ENCODE measurements at places on chromosomes 5 and 9.

GRCh38 chr5:57478826-57479225 lies 3.8 kb downstream of the ACTBL2 start:
- no peak for DNase-seq

DNA sequence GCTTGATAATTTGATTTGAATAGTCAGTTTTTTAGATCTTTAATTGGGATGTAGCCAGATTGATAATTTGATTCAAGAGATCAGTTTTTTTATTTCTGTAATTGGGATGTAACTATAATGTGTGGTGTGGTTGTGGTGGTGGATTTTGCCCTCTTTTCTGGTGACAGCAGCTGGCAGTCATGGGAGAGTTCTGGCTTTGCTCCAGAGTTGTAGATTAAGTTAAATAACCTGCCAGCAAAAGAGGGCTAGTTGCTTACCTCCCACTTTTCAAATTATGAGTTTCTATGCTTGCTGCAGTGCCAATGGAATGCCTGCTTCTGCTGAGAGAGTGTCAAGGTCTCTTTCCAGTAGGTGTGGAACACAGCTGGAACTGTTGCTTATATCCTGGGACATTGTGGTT lies 315.1 kb downstream of the CCDC171 start:
- DNase-seq = no peak

DNA sequence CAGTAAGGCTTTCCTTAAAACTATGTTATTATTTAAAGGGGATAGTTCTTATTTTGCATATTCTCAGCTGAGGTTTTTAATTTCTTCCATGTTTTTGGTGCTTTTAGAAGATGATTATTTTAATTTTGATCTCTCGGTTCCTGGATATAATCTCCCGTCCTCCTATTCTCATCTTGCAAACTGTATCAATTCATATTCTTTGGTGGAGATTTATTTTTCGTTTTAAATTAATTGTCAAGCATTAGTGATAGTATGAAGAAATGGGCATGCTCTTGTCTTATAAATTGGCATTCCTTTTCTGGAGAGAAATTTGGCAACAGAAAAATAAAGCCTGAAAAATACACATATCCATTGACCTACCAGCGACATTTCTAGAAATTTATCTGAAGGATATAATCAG lies 15.5 kb upstream of the GNAQ start:
- DNase-seq = no peak

DNA sequence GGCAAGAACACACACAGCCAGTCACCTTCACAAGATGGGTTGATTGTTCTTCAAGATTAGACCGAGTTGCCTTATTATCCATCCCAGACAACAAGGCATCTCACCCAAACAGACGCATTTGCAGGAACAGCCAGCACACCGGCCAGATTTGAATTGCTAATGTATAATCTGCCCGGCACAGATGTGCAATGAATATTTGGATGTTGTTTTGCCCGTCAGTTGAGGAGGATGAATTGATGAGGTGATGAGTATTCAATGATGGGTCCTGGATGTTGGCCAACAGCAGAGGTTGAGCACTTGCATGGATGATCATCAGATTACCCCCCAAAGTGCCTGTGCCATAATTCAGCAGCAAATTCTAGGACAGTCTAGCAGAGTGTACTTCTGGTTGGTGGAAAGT lies 20.1 kb downstream of the ALG2 start:
- no peak for DNase-seq

- no peak for DNase-seq
Observed at GRCh38 chr9:29456940-29457339, 1883.7 kb upstream of the C9orf72 start.

DNA sequence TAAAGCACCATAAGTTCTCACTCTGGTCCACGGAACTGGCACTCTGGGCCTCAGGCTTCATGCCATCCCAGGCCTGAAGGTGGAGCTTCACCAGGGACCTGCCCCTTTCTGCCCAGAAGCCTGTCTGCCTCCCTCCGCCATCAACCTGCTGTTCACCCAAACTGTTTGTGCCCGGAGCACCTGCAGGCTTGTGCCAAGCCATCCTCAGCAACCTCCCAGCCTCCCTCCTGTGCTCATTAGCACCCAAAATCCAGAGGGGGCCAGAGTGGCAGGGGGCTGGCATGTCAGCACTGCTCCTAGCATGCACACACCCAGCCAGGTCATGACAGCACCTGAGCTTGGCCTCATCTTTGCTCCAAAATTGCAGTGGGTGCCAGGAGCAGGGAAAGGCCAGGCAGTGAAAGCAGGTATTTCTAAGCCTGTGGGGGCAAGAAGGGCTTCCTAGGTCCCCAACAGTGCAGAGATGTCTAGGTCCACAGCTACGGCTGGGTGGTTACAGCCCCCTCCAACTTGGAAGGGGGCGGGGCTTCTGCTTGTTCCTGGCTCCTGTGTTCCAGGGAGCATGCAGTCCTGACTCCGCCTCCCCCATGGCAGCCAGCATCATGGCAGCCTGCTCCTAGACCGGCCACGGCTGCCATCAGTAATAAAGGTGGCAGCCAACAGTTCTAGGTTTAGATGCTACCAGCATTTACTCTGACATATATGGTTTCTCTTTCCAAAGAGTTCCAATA lies 85.1 kb downstream of the GIN1 start:
- no peak for DNase-seq

DNA sequence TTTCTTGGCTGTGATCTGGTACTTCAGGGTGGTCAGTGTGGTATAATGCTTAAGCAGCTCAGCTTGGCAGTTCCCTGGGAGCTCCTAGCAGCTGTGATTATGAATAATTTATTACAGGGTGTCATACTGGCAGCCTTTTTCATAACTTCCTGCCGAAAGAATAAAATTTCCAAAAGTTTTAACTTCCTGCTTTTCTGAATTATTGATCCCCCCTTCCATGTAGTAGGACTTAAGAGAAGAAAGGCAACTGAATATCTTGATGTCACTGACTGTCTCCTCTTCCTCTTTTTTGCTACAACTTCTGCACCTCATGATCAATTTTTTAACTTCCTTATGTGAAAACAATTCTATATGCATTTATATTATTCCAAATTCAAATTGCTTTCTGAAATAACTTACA lies 74.3 kb upstream of the SPEF2 start:
- DNase-seq = no peak

- DNase-seq = no peak
Observed at GRCh38 chr5:61731946-61732314, 399.9 kb downstream of the ZSWIM6 start.

DNA sequence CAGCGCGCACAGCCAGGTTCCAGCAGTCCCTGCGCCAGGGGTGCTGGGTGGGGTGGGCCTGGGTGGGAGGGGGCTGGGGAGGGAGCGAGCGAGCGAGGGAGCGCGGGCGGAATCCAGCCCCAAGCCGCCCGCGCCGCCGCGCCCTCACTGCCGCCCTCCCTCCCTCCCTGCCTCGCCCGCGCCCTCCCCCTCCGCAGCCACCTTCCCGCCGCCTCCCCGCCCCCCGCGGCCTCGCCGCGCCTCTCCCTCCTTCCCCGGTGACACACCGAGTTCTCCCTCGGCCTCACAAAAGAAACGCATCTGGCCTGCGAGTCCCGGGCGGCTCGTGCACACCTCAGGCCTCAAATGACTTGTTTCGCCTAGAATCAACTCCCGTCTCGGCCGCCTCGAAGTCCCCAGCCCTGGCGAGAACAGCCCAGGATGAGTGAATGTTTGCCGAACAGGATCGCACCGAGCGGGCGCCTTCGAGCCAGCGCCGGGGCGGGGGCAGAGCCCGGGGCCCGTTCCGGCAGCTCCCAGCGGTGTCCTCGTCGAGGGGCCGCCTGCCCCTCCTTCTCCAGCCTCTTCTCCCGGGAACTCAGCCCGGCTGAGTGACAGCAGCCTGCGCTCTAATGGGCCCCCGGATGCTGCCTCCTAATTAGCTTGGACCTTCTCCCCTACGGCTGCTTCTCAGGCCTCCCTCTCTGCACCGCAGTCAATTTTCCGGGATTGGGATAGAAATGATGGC lies 371 bp upstream of the PITX1 start:
- DNase-seq = no peak

- no peak for DNase-seq
Observed at GRCh38 chr5:135376961-135377624, 21.9 kb downstream of the MACROH2A1 start.

- no peak for DNase-seq
Observed at GRCh38 chr5:1419476-1420210, 25.6 kb downstream of the SLC6A3 start.

DNA sequence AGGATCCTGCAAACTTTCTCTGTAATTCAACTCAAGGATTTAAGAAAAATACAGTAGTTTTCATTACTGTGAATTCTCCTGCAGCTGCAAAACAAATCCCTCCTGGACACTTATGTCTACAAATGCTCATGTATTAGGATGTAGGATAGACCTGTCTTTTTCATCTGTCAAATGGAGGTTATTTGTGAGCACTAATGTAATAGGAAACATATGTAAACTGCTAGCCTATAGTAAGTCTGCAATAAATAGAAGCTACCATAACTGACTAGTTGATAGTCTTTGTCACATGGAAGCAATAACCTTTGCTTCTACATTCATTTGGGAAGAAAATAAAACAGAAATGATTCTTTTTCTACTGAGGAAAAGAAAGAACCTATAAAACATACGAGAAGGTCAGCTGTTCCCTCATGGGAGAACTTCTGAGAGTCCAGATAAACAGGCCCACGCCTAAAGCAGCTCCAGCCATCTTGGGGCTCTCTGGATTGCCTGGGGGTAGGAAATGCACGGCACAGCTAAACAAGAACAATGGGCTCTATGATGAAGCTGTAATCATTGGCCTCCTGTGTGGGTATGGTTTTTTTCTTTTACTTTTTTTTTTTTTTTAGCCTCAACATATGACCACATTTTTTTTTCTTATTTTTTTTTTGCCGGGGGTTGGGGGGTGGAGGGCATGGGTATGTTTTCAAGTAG lies 6.2 kb downstream of the KCNV2 start:
- no peak for DNase-seq

- DNase-seq = no peak
Observed at GRCh38 chr5:14668181-14668591, 3.7 kb downstream of the OTULIN start.

GRCh38 chr9:108953983-108954574 lies 19.9 kb downstream of the ABITRAM start:
- no peak for DNase-seq

DNA sequence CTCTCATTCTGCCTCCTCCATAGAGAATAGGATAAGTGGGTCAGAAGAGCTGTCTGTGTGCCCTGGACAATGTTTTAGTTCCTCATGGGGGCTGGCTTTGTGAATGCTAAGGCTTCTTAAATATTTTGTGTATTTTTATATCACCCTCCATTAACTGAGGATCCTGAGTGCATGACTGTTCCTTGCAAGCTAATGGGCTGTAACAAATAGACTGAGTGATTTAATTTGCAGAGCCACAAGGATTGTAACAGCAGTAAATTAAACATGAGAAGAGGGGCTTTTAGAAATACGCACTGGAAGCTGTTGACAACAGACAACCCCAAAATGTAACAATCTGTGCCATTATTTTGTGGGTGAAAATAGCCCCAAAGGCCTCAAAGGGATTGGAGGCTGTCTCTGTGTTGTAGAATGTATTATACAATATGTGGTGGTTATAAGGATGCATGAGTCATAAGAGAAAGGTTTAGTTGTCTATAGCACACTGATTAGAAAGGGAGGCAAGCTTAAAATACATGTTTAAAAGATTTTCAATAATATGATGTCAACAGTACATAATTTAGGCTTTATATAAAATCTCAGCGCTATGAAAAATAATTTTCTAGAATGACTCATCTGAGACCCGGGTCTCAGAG lies 152.7 kb upstream of the ACTBL2 start:
- DNase-seq = no peak

DNA sequence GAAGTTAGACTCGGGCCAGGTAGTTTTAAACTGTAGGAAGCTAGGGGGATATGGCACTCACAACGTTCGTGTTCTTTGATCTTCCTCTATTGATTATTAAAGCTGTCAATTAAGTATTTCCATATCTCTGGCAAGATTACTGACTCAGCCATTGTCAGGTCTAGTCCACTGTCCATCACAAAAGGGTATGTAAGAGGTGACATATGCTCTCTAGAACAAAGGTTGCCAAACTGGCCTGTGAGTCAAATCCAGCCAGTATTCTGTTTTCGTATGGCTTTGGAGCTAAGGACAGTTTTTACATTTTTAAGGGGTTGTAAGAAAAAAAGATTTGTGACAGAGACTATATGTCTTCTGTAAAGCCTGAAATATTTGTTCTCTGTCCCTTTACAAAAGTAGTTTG lies 44.2 kb downstream of the FAXDC2 start:
- no peak for DNase-seq

DNA sequence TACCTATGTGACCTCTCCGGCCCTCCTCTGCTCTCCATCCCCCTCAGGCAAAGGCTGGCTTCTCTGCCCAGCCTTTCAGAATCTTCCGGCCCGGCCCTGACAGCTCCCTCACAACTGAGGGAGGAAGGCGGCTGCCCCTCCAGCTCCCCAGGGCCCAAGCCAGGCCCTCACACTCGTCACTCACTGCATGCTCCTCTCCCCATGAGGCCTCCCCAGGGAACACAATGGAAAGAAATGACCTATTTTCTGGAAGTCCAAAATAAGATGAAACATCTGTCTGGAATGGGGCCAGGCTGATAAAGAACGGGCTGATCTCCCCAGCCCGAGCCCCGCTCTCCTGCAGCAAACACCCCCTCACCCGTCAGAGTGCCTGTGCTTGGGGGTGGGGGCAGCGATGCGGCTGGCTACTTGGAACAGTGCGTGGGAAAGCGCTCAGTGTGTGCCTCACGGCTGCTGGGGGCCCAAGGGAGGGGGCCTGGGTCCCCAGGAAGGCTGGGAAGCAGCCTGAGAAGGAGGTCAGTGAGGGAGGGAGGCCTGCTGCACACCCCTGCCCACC lies 11.3 kb downstream of the PDGFRB start:
- DNase-seq = no peak

DNA sequence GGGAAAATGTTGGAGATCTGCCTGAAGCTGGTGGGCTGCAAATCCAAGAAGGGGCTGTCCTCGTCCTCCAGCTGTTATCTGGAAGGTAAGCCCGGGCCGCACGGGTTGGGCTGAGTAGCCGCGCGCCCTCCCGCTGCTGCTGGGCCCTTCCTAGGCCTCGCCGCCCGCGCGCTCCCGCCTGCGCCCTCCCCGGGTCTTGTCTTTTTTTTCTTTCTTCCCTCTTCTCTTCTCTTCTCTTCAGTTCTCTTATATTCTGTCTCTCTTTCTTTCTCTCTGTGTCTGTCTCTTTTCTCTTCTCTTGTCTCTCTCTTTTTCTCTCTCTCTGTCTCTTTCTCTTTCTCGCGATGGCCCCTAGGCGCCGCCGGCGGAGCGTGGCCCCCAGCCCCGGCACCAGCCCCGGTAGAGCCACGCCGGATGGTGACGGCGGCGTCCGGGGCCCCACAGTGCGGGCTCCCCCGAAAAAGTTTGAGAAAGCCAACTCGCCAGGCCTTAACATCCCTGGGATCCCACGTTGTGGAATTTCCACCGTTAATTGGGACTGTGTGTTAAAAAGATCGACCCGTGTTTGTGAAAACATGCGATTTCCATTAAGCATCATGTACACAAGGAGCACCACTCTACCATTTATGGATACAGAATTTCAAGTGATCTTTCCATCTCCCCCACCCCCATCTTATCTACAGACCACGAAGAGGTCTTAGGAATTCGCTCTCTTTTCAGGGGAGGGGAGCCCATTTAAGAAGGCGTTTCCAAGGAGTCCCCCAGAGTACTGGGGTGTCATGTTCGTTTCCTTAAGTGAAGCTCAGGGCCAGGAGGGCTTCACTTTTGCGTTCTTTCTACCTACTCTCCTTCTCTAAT lies 616 bp downstream of the ABL1 start:
- DNase-seq = no peak

All from stimulated activated CD4-positive, alpha-beta T cell treated with anti-CD3 and anti-CD28 coated beads, Interleukin-1b, Interleukin-23, amount 100 ng/mL, for 1 hour (primary cell).